Hematopoietic multipotent progenitor cell treated with erythropoietin and hydrocortisone succinate and interleukin-3 and kit ligand, for 6 days (in vitro differentiated cells): ENCODE measurements at places on chromosomes 2 and 18.

DNA sequence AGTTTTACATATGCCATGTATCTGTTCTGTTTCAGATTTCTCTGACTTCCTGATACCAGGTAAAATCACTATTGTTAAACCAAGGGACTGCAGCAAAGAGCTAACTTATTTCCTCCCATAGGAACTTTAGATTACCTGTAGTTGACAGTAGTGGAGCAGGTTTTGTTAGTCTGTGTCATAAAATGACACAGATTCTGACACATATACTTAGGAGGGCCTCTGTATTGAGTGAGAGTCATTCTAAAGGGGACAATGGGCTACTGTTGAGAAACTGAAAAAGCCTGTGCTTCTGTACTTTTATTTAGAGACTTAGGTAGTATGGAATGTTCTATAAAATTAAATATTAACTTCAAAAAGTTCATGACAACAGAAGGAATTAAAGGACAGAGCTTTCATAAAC, 48.2 kb downstream of the KCMF1 start:
- no peak for DNase-seq

DNA sequence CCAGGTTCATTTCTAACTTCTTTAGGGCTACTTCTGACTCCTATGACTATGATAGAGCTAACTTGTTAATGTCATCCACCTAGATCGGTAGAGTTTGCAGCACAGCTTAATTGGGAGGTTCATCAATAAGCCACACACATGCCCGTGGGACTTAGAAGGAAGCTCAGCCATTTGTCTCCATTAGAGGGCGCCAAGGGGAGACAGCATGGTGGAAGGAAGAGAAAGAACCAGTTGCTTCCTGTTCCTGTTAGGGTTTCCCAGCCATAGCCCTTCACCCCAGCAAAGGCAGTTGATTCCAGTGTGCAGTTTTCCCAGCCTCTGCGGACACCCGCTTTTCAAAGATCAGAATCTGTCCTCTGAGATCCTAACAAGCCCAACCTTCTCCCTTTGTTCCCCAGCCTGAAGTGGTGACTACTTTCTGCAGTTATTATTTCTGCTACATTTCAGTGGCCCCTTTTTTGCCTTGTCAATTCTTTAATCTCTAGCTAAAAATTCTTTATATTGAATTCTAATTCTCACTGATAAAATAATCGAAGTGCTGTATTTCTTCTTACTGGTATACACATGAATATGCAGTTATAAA, 30.3 kb downstream of the MAIP1 start:
- DNase-seq = peak; percentile 86

DNA sequence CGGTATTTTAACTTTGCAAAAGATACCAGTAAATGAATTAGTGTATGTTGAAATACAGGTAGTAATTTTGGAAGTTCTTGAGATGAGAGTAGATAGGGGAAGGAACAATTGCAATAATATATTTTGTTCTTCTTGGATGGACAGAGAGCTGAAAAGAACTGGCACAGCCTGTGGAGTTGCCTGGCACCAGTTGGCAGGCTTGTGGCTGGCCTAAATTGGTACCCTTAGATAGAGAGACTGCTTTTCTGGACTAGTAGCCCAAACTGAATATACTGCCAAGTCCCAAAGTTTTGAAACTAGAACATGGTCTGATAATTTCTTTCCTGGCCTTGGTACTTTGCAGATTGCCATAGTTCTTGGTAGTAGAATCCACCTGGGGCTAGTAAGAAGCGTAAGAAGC, 26.9 kb downstream of the MYO1B start:
- no peak for DNase-seq

GRCh38 chr2:231152800-231153557, 28.1 kb upstream of the HTR2B start:
- no peak for DNase-seq

DNA sequence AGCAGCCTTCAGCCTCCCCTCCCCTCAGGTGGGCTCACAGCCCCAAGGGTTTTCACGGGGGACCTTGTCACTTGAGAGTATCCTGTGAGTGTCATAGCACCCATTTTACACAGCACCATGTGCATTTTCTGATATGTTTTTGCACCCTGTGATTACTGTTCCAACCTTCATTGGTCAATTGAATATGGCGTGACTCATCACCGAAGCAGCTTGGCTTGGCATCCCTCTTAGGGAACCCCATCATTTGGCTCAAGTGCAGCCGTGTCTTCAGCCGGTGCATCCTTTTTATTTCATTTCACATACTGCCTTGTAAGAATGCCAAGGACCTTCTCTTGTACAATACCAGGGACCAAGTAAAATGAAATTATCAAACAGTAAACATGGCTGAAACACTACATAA, 57.6 kb downstream of the NPAS2 start:
- no peak for DNase-seq

DNA sequence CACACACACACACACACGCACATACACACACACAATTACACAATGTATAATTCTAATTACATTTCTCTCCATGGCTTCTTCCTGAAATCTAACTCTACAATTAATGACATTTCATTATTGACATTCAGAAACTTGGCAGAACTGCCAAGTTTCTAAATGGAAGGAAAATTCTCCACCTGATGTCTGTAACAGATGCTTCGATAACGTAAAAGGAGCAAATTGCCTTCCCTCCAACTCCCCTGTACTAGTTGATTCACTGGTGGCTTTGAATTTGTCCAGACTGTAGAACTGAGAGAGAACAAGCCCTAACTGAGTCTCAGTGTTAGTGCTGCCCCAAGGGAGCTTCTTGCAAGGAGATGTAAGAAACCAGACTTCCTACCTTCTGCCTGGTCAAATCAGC, 255.1 kb upstream of the TMEM200C start:
- DNase-seq = no peak

DNA sequence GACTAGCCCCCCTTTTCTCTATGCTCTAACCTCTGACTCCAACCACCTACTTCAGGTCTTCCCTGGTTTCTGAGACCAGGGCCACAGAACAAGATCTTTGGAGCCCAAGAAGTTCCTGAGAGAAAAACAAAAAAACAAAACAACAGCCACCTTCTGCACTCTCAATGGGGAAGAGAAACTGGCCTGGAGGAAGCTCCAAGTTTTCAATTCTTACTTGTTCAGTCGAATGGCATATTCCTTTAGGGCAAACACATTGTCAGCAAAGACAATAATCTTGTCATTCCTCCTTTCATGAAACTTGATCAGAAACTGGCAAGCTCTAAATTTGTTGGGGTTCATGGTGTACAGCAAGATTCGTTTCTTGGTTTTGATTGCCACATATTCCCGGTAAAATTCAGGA, 15.0 kb downstream of the ERCC3 start:
- DNase-seq = no peak

DNA sequence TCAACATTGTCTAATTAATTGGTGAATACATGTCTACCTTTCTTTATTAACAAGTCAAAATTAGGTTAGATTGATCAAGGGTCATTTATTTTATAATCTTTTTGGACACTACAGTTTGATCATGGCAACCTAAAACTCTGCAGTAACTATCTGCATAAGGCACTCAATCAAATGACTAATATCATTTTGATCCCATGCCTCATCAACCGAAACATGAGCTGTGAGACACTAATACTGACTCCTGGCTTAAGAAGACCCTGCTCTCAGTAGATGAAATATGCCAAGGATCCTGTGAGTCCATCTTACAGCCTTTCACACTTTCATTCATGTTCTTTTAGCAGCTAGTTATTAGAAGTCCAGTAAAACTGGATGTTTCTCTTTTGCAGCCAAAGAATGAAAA, 169.4 kb upstream of the CAVIN2 start:
- DNase-seq = no peak
